ENCODE measurements at places on chromosomes 2 and 18.

DNA sequence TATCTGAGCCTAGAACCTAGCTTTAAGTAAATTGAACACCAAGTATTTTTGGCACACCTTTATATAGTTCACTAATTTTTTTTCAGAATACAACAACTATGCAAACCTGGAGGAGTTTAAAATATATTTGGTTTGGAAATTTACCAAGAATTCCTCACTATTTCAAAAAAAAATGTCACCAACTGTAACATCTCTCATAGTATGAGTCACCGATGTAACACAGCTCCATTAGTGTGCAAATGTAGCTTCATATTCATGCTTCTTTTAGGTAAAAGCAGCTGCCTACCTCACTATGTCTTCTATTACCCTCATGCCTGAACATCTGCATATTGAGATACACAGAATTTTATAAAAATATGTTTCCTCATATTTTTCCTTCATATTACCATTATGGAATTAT is 80.5 kb downstream of the NRXN1 start:
- no peak for DNase-seq

DNA sequence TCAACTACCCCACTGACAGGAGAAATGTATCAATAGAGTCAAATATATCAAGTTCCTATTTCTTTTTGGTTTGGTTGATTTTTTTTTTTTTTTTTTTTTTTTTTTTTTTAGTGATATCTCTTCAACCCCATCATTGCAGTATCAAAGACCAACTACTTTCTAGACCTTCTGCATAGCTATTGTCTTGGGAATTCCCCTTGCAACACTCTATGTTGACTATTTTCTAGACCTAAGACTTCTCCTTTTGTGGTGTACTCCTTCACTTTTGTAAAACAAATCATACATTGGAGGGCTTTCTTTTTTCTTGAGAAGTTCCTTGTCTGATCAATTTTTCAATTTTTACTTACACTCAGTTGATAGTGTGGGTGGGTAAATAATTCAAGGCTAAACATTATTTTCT is 46.5 kb upstream of the NR4A2 start:
- no peak for DNase-seq

DNA sequence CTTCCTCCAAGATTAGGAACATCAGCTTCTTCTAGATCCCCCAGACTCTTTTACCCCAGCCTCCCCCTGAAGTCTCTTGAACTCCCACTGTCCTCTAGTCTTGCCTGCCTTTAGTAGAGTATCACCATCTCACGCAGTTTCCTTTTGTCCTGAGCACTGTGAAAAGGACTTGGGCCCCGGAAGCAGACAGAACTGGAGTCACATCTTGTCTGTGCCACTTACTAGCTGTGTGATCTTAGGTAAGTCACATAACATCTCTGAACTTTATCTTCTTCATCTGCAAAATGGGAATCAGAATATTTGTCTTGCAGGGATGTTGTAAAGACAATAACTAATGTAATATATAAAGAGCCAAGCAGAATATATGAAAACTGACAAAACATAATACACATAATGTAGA is 8.4 kb upstream of the TRABD2A start:
- DNase-seq = no peak

DNA sequence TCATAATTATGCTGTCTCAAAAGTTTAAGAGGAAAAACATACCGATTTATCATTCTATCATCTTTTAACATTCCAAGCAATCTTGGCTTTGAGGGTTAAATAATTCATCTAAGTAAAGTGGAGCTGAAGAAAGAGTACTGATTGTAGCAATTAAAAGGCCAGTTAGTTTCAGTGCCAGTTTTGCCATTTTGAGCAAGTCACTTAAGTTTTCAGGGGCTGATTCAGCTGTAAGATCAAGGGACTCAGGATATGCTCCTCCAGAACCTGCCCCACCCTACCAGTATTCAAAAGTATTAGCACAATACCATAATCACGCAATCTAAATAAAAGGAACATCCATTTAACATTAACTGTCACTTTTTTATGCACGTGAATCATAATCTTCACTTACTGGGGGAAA is 1.9 kb downstream of the SS18 start:
- no peak for DNase-seq

GRCh38 chr2:96775160-96775559 is 14.5 kb downstream of the CNNM4 start:
- no peak for DNase-seq

DNA sequence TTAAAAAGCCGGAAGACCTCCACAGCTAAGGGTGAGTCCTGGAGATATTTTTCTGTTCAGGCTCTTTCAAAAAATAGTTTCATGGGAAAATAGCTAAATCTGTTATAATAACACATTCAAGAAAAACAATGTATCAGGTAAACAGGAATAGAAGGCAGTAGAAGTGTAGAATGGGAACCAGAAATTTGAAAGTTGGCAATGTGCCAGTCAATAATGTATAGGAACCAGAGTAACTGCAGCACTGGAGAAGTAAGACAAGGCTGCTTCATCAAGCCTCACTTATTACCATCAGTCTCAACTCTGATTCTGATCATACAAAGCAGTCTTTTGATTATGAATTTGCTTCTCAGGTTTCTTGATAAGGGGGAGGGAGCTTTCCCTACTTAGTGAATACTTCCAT is 81.4 kb upstream of the VRK2 start:
- DNase-seq = no peak

- DNase-seq = no peak
Observed at GRCh38 chr2:130300258-130300969, 42.3 kb upstream of the IMP4 start.

GRCh38 chr2:227772197-227772661 is 26.5 kb downstream of the SCYGR8 start:
- no peak for DNase-seq

- DNase-seq = no peak
Observed at GRCh38 chr2:45889620-45890370, 238.3 kb downstream of the PRKCE start.

DNA sequence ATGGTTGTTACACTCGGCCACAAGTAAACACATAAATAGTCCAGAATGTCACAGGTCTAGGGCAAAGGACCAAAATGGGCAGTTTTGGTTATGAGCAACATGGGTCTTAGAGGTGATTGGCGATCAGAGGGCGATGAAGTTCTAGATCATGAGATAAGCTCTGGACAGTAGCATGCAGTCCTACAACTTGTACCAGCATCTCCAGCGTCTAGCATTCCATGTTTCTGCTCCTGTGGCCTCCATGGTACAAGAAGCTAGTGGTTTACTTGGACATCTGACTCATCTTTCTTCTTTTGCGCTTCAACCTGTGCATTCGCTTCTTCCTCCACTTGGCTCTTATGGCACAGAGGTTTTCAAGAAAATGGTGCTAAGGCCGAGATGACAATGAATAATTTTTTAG is 8.9 kb upstream of the MMADHC start:
- no peak for DNase-seq

- no peak for DNase-seq
Observed at GRCh38 chr18:9092665-9093064, 9.8 kb upstream of the NDUFV2 start.

GRCh38 chr2:169050476-169051240 is 18.7 kb upstream of the DHRS9 start:
- DNase-seq = no peak

- DNase-seq = no peak
Observed at GRCh38 chr2:213189001-213189899, 37.8 kb upstream of the IKZF2 start.

DNA sequence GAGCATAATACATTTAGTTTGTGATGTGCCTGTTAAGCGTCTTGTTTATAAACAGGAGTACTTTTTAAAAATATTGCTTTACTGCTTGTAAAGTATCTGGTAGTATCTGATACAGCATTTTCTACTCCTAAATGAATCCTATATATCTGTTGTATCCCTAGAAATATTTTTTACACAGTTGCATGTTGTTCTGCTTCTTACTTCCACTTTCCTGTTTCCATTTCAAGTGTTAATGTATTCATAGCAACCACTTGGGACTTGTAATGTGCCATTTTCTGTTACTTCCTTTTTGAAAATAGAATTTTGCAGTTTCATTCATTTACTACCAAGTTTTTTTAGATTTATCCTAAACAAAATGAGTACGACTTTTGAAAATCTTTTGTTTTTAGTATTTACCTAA is 24.9 kb downstream of the CCNT2 start:
- no peak for DNase-seq

DNA sequence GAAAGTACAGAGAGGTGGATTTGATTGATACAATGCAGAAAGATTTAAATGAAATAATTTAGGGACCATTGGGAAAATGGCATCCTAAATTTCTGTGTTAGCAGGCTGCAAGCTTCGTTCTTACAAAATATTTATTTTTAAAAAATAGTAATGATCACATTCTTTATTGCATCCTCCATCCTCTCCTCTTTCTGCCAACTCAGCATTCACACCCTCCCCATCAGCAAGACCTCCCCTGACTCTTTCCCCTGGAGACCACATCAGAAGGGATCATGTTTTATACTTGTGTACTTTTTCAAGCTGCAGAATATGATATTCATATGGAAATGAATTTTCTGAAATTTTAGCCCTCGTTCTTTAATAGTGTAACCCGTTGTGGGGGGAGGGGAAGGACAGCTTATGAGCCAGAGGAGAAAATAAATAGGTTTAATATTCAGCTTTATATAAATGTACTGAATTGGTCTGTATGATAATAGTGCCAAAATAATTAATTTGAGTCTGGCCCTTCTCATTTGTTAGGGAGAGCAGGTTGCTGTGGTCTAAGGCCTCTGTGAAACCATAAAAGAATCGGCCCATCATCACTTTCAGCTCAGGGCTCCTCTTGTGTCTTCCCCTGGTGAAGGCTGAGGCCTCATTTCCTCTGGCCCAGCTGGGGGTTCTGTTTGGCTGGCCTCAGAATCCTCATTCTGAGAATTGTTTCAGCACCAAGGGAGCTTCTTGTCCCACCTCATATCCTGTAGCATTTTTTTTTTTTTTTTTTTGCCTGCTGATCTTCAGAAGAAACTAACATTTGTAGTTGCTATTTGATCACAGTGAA is 330.8 kb downstream of the TXNL1 start:
- DNase-seq = no peak

- no peak for DNase-seq
Observed at GRCh38 chr2:212711856-212712255, 173.3 kb upstream of the ERBB4 start.

DNA sequence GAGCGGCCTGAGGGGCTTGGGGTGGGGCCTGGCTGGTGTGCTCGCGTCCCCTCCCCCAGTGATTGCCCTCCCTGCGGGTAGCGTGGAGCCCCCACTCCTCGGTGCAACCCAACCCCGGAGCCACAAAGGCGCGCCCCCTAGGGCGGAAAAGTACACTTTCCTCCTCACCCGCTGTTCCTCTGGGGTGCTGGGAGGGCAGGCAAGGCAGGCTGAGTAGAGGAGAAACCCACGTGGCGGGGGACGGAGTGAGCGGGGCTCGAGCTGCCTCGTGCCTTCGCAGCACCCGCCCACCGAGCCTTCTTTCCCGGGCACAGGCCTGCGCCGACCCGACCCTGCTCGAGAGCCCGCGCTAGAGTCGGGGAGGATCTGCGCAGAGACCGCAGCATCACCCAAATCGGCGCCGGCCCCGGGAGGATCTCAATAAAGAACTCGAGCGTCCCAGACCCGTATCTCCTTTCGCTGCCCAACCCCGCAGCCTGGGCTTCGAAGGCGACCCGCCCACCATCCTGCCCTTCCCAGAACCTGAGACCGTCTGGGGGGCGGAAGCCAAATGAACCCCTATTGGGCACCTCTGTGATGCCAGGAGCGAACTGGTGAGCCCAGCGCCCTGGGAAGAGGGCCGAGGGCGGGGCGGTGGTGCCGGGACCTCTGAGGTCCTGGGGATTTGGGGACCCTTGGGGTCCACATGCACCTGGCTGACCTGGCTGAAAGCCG is 1.5 kb downstream of the UCN start:
- no peak for DNase-seq

DNA sequence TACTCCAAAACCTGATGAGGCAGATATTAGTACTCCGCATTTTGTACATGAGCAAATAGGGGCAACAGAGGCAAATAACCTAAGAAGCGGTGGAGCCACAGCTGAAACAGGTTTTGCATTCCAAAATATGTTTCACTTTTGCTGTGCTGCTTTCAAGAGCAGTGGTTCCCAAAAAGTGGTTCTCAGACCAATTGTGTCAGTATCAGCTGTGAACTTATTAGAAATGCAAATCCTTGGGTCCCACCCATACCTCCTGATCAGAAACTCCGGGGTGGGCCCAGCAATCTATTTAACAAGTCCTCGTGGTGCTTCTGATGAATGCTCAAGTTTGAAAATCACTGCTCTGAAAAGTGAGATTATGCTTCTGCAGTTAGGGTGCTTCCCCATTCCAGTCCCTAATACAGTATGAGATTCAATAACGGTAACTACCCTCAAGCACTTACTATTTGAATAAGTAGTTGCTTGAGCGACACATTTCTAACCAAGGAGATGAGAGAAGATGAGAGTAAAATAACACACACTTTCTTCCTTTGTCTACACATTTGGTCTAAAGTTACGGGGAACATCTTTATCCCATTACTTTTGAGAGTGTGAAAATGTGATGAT is 17.8 kb upstream of the TCF4 start:
- no peak for DNase-seq

DNA sequence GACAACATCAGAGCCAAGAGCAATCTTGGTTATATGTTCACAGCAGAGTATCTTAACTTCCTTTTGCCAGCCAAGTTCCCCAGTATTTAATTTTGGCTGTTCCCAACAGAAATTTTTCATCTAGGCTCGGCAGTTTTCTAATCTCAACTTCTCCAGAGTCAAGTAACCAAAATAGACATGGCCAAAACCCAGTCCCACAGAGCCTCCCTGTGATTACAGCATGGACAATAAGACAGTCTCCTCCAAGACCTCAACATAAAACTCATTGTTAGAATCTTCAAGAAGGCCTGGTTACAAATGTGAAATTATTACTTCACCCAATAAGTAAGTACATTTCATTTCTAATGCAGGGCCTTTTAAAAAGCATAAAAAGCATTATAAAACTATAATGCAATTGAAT is 445.7 kb downstream of the NCKAP5 start:
- no peak for DNase-seq

- DNase-seq = no peak
Observed at GRCh38 chr2:101168706-101169105, 17.5 kb upstream of the TBC1D8 start.

DNA sequence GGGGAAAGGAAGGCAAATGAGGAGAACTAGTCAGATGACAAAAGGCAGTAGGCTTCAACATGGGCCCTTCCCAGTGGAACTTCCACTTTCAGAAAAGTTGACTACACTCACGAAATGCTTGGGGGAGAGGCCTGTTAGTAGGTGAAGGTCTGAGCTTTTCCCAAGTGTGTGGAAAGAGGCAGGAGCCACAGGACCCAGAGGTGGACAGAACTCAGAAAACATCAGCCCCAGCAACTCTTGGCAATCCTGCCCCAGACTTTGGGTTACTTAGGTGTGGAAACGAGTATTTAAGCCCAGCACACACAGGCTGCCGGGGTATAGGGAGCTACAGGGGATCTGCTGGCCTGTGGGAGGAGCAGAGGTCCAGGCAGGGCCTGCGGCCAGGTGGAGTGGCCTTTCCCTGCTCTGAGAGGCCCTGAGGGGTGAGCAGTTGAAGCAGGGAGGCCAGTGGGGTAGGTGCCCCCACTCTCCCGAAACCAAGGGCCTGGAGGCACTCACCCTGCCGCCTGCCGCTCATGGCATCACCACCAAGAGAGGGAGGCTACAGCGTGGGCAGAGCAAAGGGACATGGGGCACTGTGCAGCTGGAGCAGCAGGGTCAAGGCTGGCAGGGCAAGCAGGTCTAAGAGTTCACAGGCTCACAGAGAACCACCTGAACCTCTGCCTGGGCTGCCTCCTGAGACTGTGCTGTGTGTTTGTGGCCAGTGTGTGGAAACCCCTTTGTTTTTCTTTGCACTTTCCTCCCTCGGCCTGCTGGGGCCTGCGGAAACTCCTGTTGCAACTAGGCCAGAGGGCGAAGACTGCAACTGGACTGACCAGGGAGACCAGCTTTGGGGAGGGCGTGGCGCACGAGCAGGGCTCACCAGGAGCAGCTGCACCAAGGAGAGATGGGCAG is 130.7 kb upstream of the SERTAD2 start:
- no peak for DNase-seq

Data from stimulated activated CD4-positive, alpha-beta T cell treated with anti-CD3 and anti-CD28 coated beads, Interleukin-1b, Interleukin-23, amount 100 ng/mL, for 24 hours (primary cell).